ENCODE measurements at places on chromosomes 6 and 20. TPM values are rescaled to one million over a fixed set of nuclear protein-coding genes. Genes with fewer than 3 reads are reported as not detected.

GRCh38 chr6:154510144-154510905 is at the start of gene CNKSR3:
Gene CNKSR3 (minus strand): TSS chr6:154510685. CDS start chr6:154510114, 571 bp downstream.
- DNase-seq: peak; percentile 92

GRCh38 chr20:22374066-22374465 is 210.3 kb downstream of the FOXA2 start:
- DNase-seq: no peak

The DEFB132 gene
- total RNA-seq: not detected

The RBPJL gene
- total RNA-seq: not detected

GRCh38 chr20:15986690-15987089 is 586.6 kb downstream of the KIF16B start:
- no peak for DNase-seq

Measured in sciatic nerve (tissue), 2 donors.